ENCODE measurements at places on chromosomes 5 and 9.
A peak's percentile ranks its signal among the peaks of the same experiment; 100 is the strongest.

DNA sequence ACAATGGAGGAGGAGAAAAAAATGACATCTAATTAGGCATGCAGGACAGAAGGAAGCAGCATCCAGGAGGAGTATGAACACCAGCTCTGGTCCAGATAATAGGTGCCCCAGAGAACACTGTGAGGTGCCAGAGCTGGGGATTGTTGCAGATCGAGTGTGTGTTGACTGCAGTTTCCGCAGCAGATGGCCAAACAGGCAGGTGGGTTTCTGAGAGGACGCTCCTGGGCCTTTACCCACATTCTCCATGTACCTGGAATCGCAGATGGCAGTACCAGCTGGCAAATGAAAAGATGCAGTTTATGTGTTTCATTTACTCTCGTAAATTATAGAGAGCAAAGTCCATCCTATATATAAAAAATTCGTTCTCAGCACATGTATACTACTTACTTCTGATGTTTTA is 182.2 kb upstream of the ISL1 start:
- no peak for DNase-seq

- no peak for DNase-seq
These were observed 500.0 kb upstream of the KLF4 start for GRCh38 chr9:107989544-107989943.

DNA sequence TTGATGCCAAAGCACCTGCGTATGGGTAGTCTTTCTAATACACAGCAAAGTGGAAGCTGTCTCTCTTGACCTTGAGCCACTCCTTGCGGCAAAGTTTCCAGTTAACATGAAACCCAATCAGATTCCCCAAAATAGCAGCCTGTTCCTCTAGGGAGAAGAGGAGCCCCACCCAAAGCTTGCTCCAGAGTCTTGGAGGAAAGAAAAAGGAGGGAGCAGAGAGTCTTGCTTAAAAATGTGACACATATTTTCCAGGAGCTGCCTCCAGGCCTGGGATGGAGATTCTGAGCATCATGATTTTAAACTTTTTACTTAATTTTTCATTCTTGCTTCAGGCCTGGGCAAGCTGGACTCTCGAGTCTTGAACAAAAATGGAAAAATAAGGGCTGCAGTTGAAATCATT is 223.5 kb upstream of the TNC start:
- no peak for DNase-seq

DNA sequence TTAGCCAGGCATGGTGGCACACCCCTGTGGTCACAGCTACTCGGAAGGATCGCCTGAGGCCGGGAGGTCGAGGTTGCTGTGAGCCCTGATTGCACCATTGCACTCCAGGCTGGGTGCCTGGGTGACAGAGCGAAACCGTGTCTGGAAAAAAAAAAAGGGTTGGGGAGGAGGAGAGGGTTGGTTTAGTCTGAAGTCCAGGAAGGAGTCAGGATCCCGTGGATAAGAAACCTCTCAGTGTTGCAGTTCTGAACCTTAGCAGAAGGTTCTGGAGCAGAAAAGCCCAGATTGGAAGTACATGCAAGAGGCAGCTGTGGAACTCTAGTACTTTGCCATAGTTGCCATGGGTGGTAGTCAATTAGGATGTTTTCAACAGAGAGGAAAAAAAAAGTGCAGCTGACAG is 125.2 kb upstream of the CPEB4 start:
- no peak for DNase-seq

GRCh38 chr9:73402081-73403028 is 250.7 kb downstream of the ANXA1 start:
- DNase-seq = no peak

GRCh38 chr5:177131019-177131320 is 2.6 kb upstream of the NSD1 start:
- DNase-seq = no peak

DNA sequence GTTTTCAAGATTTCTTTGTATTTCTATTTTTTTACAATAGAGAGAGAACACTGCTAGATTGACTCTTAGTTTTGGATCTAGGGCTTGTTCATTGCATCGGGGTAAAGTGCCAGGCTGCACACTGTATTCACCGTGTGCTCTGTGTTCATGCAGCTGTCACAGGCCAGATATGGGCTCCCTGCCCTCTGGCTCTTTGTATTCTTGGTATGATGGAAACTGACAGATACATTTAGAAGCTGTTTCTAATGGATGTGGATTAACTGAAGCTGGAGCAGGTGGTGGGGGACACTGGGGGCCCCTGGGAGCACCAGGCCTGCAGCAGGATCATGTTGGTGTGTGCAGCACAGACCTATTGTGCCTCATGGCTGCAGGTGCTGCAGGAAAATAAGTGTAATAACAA is 28.0 kb downstream of the SLC36A1 start:
- DNase-seq = no peak

- DNase-seq = peak; percentile 72
These were observed at the start of gene WDR41 for GRCh38 chr5:77491783-77492652. TSS of gene WDR41 (minus strand) at chr5:77492316. CDS start at chr5:77492220, 96 bp downstream.

DNA sequence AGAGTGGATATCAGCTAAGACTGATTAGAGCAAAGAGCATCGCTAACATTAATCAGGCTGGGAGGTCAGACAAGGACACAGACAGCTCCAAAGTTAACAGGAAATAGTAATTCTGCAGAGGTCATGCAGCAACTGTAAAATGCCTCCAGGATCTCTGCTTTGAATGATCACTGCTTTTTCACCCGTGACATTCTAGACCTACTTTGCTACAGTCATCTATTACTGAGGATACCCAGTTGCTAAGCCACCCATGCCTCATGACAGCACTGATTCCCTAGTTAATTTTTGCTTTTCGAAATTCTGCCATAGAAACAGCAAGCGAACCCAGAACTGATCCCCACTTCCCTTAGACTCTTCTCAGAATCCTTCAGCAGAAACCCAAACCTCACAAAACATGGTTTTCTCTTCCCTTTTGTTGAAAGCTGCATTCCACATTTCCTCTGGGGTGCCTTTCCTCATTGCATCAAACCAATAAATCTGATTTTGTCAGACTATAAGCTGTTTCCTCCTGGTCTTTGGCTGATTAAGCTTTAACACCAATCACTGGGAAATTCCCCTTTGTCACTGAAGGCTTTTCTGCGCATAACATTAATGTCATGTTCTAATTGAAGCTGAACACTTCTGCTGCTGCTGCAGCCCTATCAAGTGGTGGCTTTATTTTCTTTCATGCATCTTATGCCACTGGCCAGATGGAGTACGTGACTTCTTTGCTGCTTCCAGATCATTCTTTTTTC is 201.1 kb upstream of the CHD1 start:
- DNase-seq = no peak

GRCh38 chr5:181008136-181008535 is 19.5 kb downstream of the BTNL3 start:
- no peak for DNase-seq

- no peak for DNase-seq
These were observed 25.0 kb downstream of the HMCN2 start for GRCh38 chr9:130290291-130291181.

- DNase-seq = no peak
These were observed 16.1 kb upstream of the PRLR start for GRCh38 chr5:35246411-35246810.

- no peak for DNase-seq
These were observed 20.7 kb upstream of the STX17 start for GRCh38 chr9:99885747-99886146.

DNA sequence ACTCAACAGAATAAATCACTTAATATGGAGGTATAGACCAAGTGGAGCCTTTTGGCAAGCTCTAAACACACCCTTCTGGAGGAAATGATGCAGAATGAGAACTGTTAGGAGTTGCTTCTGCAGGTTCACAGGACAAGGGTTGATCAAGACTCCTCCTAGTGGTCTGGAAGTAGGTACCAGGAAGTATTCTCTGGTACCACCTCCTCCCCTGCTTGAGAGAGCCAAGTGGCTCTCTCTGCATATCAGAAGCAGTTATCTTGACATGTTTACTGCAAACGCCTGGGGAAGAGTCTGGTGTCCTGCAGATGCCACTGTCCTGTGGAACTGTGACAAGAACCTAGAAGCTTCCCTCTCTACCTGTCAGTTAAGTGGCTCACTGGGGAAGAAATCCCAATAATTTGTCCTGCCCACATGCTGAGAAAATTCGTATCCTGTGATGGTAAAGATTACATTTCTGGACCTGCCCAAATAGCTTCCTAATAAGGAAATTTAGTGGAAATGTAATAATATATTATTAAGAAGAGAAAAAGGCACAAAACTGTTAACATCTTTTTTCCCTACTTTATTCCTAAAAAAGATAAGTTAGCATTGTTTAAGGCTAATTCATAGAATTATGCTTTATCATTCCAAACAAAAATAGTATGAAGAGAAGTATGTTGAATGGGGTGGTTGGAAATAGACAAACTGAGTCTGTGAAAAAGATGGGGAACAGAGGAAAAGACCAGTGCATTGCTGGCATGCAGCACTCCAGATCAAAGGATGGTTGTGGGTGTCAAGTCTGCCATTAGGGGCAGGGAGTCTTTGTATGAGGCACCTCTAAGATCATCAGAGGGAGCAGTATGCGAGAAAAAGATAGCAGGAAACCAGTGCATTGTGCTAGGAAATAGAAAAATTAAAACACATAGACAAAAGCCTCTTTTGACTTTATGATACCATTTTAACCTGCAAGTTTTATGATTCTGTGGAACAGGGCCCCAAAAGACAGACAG is 118.8 kb downstream of the CDC42SE2 start:
- peak; percentile 23 for DNase-seq

DNA sequence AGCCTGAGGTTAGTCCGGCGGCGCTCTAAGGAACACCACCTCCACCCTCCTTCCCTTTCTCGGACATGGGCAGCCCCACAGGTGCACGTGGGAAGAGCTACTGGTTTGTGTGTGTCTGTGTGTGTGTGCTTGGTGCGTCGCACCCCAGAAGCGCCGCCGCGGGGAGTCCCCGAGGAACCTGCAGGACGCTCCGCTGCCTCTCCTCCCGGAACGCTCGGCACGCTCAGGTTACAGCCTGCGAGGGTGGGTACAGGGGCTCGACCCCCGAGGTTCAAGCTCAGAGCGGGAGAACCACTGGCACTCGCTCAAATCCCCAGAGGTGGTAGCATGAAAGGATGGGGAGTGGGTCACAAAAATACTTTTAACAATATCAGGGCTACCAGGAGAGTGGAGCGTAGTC is 2.0 kb downstream of the ASTN2 start:
- no peak for DNase-seq

GRCh38 chr9:137318602-137319001 is 16.5 kb upstream of the NRARP start:
- DNase-seq = no peak

DNA sequence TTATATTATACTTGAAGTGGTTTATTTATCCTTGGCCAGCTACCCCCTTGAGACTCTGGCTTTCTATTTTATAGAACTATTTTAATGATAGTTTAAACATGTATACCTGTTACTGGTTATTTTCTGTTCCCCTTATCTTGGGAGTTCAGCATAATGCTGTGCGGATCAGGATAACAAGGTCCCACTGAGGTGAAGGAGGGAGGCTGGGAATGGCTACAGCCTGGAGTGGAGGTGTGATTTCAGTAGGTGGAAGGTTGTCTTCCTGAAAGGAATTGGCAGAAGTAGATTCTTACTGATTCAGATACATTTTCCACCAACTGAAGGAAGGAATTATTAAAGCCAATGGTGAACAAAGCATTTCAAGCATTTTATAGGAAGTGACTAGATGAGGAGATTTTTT is 38.9 kb downstream of the PAM start:
- no peak for DNase-seq

DNA sequence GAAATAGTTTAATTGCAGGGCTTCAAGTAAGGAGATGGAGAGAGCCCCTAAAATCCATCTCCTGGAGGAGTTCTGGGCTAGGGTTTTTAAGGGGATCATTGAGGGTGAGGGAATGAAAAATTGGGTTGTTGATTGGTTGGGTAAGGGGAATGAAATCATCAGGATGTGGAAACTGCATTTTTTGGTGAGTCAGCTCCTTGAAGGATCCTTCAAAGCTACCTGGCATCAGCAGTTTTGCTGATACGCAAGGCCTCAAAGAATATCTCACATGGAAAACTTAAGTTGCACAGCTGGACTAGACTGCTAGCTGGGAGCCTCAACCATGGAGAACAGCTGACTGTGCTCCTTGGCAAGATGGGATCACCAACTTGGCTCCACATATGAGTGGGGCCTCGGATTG is 136.7 kb downstream of the FGF10 start:
- DNase-seq = no peak

DNA sequence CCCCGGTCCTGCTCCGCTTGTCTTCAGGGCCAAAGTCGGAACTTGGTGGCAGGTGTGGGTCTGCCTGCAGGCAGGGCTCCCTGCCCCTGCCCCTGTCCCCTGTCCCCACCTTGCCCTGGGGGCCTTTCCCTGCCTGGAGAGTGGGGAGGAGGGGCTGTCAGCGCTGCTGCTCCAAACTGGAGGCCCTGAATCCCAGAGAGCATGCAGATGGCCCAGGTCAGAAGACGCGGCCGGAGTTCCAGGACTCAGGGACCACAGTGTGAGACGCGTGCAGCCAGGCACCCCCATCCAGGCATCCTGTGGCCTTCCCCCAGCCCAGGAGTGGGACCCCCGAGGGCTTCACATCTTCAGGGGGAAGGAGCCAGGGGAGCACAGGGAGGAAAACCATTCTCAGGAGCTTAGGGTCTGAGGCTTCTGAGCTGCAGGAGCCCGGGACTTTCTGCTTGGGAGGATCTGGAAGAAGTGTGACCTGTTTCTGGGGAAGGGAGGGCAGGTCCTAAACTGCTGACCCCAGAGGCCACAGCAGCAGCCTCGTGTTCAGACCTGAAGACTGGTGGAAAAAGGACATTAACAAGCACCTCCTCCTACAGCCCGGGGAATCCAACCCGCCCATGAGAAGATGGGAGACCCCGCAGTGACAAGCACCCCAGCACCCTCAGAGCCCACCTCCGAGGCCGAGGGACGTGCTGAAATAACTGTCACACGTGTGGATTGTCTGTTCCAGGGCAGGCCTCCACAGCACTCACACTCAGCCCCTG is 38.0 kb downstream of the RASGEF1C start:
- no peak for DNase-seq

- DNase-seq = no peak
These were observed 373.7 kb downstream of the ENC1 start for GRCh38 chr5:74266836-74267235.

GRCh38 chr9:104279535-104280177 is 185.5 kb downstream of the SMC2 start:
- no peak for DNase-seq

DNA sequence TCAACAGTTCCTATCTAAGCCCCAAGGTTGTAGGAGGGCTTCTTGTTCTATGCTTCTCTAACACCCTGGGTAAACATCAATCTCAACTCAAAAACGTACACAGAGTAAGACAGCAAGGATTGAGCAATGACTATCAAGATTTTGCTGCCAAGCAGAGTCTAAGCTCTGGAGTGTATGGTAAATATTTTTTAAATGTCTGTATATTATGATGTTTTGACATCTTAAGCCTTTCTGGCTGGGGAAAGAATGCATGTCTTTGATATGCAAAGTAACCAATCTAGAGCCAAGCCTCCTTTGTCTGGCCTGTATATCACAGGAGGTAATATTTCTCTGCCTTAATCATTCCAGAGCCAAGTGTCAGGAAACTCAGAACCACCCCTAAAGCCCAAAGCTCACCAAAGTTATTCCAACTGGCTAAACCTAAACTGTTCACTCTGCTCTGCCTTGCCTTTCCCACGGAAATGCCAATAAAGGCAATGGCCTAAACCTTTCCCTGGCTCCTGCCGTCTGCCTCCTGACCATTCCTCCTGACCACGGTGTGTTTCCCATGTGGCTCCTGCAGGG is 45.2 kb downstream of the YIPF5 start:
- no peak for DNase-seq

All from activated CD4-positive, CD25-positive, alpha-beta regulatory T cell (primary cell).